ENCODE measurements at places on chromosomes 11 and 22. TPM values are rescaled to one million over a fixed set of nuclear protein-coding genes. Genes with fewer than 3 reads are reported as not detected.
A peak's percentile ranks its signal among the peaks of the same experiment; 100 is the strongest.

MMP12 gene
- not detected for total RNA-seq

APOA5 gene
- not detected for total RNA-seq

MCAM gene
- total RNA-seq, result 9.9 TPM

ACTN3 gene
- not detected for total RNA-seq

MYOD1 gene
- not detected for total RNA-seq

GRCh38 chr11:2208691-2209369 lies 37.2 kb upstream of the TH start:
- peak; percentile 90 for DNase-seq

GRCh38 chr11:50275133-50275532 lies 242.5 kb downstream of the OR4C45 start:
- DNase-seq, result no peak

GRCh38 chr11:102010776-102011494 lies 36.3 kb upstream of the CFAP300 start:
- DNase-seq, result peak; percentile 80

- DNase-seq, result no peak
These were observed 326.7 kb downstream of the BRD1 start for GRCh38 chr22:49500942-49501395.
